ENCODE measurements at places on chromosomes 1 and 21.
A peak's percentile ranks its signal among the peaks of the same experiment; 100 is the strongest.

DNA sequence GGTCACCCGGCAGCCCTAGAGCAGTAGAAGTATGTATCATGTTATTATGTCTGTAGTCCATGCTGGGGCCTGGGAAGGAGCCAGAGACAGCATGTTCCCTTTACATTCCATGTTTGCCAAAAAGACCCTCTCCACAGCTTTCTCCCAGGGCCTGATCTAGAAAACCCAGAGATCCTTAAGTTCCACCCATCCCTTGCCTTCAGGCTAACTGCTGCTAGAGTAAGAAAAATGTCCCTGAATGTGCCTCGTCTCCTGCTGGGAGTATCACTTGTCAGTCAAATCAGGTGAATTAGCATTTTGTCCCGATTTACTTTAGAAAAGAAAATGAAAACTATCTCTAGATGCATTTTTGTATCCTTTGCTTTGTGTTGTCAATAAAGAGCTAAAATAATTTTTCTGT lies 13.3 kb upstream of the MRPS14 start:
- no peak for DNase-seq

GRCh38 chr1:41641475-41641814 lies 157.0 kb upstream of the EDN2 start:
- no peak for DNase-seq

- DNase-seq = no peak
Measured at GRCh38 chr1:47950471-47950870, 46.7 kb downstream of the TRABD2B start.

- DNase-seq = no peak
Measured at GRCh38 chr1:172421974-172422604, 1.6 kb downstream of the C1orf105 start.

DNA sequence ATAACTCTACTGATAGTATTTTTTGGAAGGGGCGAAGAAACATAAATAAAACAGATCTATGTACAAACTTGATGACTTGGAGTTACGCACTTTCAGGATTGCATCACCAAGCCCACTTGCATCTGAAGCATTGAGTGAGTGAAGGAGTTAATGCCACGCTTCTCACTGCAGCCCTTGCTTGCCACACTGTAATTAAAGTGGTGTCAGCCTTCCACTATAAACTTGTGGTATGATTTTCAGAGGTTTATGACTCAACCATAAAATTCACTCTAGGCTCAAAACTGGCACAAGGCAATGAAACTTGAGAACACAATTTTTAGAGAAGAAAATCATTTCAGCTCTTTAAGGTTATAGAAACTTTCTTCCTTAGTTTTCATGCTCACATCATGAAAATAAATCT lies 93.9 kb upstream of the PRMT6 start:
- no peak for DNase-seq

DNA sequence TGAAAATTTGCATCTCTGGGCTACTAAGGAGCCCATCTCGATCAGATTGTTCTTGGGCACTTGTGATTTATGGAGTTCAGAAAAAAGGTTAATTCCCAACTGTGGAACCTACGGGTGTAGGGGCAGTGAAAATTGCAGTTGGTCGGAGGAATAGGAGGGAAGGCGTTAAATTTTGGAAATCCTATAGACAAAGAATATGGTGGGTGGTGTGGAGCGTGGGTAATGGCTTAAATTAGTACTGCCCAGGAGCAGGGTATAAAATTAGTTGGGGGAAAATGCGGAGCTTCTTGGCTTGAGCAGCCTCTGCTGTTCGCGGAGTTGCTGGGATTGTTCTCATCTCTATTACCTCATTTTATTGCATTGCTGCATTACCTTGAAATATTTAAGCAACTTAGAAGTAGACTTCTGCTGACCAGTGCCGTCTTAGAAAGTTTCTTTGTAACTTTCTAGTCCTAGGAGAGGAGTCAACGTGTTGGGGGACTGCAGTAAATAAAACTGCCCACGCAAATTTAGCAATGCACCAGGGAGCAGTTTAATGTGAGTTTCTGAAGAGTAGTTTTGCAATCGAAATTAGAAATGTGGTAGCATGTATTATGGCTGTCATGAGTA lies 514 bp downstream of the S1PR1 start:
- DNase-seq = peak; percentile 67

DNA sequence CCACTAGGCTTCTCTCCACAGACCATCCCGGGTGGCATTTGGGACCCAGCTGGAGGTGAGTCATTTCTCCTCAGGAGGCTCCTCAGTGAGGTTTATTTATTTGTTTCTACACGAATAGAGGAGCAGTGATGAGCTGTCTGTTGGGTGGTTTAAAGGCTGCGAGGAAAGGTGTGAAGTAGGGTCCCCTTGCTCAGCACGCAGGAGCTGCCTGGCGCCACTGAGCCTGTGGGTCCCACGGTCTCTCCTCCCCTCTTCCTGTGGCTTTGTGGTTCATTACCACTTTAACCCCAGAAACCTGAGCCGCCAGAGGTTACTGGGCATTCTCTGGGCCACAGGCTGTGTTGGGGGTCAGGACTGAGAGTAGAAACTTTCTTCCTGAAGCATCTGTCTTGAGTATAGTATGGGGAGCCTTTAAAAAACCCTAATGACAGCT lies 39.9 kb downstream of the IL6R start:
- peak; percentile 89 for DNase-seq

All from EL (cell line).